Cardiac muscle cell (in vitro differentiated cells and primary cell): ENCODE measurements at places on chromosomes 4 and X.
A peak's percentile ranks its signal among the peaks of the same experiment; 100 is the strongest.

- no peak for DNase-seq
These were observed 156.6 kb downstream of the ANKRD50 start for GRCh38 chr4:124555959-124556358.

GRCh38 chrX:97401586-97402136, 518.0 kb downstream of the RPA4 start:
- no peak for DNase-seq

GRCh38 chrX:124338733-124339514, 6.5 kb downstream of the TEX13D start:
- DNase-seq, result no peak

- DNase-seq, result no peak
These were observed 47.4 kb downstream of the TMPRSS11E start for GRCh38 chr4:68494688-68495087.

- peak; percentile 14 for DNase-seq
These were observed 21.9 kb upstream of the IGFBP7 start for GRCh38 chr4:57131849-57132742.

- peak; percentile 74 for DNase-seq
These were observed 3.1 kb upstream of the MTMR1 start for GRCh38 chrX:150690126-150690525.
